Cardiac fibroblast (primary cell): ENCODE measurements at places on chromosomes 16 and 17.

DNA sequence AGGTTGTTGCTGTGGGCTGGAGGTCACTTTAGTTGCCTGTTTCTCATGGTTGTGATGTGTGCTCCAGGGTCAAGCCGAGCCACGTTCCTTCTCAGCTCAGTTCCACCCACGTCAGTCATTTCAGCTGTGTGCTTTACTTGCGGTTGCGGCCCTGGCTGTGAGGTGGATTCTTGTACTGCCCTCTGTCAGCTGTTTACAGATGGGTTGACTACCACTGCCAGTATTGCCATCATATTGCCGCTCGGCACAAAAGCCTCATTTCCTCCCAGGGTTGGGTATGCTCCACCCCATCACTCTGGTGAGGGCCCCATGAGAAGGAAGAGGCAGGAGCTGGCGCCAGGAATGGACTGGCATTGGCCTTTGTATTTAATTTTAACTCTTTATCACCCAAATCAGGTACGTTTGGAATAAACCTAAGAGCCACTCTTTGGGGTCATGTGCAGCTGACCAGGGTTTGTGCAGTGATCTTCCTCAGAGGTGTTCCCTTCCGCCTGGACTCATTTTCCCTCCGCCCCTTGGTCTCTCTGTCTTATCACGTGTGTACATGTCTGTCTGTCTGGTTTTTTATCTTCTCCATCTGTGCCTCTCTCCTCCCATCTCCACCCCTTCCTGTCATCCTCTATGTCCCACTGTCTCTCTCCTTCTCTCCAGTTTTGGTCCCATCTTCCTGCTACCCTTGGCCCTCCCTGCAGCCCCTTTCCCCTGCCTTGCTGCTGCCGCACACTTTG is 25.0 kb downstream of the METTL22 start:
- DNase-seq, result no peak

DNA sequence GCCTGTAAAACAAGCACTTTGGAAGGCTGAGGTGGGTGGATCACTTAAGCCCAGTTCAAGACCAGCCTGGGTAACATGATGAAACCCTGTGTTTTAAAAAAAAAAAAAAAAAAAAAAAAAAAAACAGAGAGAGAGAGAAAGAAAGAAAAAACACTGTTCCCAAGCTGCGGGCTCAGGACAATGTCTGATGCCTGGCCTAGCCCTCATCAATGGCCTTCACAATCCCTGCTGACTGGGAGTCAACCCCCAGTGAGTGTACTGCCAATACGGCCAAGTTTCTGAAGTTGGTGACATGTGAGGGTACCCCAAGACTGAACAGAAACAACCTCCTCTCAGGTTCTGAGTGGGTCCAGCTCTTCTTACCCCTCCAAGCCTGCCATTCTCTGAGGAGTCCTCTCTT is 116.5 kb downstream of the ZNF778 start:
- no peak for DNase-seq

DNA sequence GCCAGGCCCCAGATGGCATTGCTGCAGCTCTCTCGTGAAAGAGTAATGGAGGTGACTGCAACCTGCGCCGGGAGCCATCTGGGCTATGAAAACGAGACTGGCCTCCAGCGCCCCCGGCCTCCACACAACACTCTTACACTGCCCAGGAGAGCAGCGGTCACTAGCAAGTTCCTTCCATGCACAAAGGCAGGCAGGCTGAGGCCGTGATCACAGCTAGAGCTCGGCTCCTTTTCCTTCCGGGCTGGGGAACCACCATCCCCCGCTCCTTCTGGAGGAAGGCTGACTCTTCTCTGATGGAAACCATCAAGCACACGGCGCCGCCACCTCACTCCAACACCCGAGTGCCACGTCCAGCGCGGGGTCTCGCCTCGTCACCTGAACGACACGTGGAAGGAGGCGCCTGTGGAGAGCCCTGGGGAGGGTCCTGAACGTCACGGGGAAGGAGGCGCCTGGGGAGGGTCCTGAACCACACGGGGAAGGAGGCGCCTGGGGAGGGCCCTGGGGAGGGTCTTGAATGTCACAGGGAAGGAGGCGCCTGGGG is 61.9 kb downstream of the KLHDC4 start:
- DNase-seq, result no peak

DNA sequence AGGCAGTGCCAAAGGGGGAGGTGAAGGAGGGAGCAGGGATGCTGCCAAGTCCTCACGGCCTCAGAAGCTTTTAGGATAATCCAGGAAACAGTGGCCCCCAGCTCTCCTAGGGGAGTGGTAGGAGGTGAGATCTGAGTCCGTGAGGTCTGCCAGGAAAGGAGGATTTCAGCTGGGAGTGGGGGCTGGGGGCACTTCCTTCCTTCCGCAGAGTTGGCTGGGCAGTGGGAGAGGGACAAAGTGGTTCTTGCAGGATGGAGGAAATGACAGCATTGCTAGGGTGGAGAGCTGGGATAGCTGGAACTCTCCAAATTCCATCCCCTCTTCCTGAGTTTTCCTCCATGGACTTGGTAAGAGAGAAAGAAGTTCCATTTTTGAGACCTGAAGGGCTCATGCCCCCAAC is 4.8 kb upstream of the SP6 start:
- DNase-seq, result peak; percentile 39

GRCh38 chr16:86554917-86555703 is at the start of gene MTHFSD:
TSS of gene MTHFSD (minus strand) at chr16:86555235. CDS start at chr16:86555184, 51 bp downstream.
- peak; percentile 91 for DNase-seq

GRCh38 chr17:61809816-61810392 is 53.4 kb downstream of the BRIP1 start:
- peak; percentile 72 for DNase-seq

GRCh38 chr17:5416901-5417300 is 2.6 kb downstream of the NUP88 start:
- no peak for DNase-seq

DNA sequence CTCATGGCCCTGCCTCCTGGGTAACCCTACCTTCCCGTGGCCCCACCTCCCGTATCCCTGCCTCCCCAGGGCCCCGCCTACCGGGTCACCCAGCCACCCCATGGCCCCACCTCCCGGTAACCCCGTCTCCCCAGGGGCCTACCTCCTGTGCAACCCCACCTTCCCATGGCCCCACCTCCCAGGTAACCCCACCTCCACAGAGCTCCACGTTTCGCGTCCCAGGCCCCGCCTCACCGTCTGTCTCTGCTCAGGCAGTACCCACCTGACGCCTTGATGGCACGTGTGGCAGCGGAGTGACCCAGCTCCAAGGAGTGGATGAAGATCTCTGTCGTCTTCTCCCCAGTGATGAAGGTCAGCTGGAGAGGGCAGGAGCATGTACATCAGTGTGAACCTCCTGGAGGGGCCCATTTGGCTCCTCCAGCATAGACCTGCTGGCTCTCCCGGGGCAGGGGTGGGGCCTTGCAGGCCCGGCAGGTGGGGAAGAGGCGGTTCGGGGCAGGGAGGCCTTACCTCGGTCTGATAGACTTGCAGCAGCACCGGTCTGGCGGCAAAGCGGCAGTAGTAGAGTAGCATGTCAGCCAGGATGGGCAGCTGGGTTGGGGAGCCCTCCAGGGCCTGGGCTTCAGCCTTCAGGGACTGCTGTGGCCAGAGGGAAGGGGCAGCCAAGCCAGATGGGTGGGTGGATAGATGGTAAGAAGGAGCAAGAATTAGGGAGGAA is 18.7 kb upstream of the PIK3R6 start:
- DNase-seq, result no peak

DNA sequence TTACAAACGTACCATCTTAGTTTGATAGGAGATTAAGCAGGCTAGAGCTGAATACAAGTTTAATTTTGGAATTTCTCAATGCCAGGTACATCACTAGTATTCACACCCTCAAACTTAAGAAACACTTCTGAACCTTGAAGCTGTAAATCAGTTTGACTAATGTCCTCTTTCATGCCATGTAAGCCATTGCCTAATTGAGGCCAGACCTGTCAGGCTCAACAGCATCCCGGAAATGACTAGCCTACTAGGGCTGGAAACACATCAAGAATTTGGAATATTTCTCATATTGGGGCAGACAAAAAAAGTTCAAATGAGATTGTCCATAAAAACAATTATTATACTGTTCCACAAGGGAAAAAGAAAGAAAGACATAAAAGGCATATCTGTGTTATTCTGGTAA is 1.7 kb downstream of the USP32 start:
- peak; percentile 85 for DNase-seq

DNA sequence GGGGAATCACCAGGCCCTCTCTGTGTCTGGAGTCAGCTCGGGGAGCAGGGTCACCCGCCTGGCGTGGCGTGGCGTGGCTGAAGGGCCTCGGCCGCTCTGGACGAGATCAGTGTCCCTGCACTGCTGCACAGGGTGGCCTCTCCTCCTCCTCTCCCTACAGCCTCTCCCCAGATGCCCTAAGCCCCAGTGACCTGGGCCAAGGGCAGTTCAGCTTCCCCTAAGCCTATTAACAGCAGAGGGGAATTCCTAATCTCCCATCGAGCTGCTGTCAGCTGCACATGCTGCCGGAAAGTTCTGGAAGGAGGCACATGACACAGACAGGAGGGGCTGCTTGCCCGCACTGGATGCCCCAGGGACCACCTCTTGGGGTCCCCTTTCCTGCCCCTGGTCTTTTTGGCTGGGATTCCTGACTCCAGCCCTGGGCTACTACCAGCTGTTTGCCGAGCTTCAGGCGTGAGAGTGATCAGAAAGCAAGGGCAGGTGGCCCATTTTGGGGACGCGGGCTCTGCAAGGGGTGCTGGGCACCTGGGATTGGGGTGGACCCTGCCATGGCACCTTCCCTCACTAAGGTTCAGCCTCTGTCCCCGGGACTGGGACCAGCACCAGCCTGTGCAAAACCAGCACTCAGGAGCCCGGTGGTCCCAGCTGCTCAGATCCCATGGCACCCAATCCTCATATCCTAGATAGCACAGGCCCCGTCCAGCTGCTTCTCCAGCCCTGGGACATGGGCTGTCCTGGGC is 794 bp downstream of the PDE6G start:
- no peak for DNase-seq

GRCh38 chr16:83196796-83197195 is 570.0 kb downstream of the CDH13 start:
- DNase-seq, result no peak

GRCh38 chr17:82414548-82415281 is 3.4 kb upstream of the HEXD start:
- peak; percentile 76 for DNase-seq

DNA sequence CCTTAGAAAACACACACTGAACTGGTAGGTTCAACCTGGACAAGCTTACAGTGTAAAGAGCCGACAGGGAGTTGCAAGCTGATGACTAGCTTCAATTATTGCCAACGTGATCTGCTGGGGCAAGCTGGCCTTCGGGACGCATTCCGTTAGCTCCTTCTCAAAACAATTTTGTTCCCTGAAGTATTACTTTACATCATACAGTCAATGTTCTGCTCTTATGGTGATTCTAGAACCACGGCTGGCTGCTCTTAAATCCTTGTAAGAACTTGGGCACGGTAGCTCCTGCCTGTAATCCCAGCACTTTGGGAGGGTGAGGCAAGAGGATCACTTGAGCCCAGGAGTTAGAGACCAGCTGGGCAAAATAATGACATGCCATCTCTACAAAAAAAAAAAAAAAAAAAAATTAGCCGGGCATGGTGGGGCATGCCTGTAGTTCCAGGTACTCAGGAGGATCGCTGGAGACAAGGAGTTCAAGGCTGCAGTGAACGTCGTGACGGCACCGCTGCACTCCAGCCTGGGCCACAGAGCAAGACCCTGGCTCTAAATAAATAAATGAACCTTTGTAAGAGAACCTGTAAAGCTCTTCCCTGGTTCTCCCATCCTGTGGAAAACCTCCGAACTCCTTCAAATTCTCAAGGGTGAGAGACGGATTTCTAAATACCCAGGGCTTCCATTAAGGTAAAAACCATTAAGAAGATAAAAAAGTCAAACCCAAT is 2.0 kb downstream of the CDIP1 start:
- no peak for DNase-seq

GRCh38 chr17:4236456-4236855 is 27.3 kb downstream of the ANKFY1 start:
- DNase-seq, result peak; percentile 67

GRCh38 chr17:50172130-50172529 is 6.3 kb downstream of the SGCA start:
- DNase-seq, result peak; percentile 6

GRCh38 chr17:41308251-41308917 is 725 bp downstream of the KRTAP16-1 start:
- no peak for DNase-seq

- no peak for DNase-seq
Observed at GRCh38 chr16:87178177-87178863, 138.9 kb downstream of the C16orf95 start.

GRCh38 chr17:82236142-82236971 is 7.5 kb downstream of the SLC16A3 start:
- DNase-seq, result peak; percentile 64

- no peak for DNase-seq
Observed at GRCh38 chr16:22214889-22215288, 8.8 kb downstream of the EEF2K start.

- no peak for DNase-seq
Observed at GRCh38 chr17:55521186-55521585, 9.9 kb upstream of the SMIM36 start.

DNA sequence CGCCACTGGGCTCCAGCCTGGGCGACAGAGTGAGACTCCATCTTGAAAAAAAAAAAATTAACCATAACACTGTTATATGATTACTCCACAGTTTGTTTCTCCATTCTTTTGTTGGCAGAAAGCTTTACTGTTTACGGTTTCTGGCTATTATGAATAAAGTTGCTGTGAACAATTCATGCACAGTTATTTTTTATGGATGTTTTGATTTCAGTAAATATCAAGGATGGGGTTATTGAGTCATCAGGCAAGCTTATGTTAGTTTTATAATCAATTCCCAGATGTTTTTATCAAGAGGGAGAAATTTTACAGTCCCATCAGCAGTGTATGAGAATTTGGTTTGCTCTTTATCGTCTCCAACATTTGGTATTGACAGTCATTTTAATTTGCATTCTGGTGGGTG is 67.9 kb downstream of the TAOK1 start:
- no peak for DNase-seq

- no peak for DNase-seq
Observed at GRCh38 chr16:80287674-80288073, 253.1 kb upstream of the DYNLRB2 start.

- DNase-seq, result no peak
Observed at GRCh38 chr17:29032013-29032856, 10.7 kb upstream of the PIPOX start.

DNA sequence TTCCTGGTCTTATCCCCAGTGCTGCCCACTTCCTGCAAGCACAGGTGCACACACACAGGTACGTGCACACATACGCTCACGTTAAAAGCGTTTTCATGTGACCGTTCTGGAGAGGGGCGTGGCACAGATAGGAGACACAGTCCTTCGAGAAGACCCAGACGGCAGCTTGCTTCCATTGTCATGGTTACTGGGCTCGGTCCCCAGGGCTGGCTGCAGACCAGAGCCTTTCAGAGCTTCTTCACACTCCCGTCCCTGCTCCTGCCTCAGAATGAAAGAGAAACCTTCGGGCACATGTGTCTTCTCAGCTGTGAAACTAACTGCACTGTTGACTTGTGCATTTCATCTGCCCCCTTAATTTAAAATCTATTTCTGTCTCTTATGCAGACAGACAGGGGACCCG is 154.2 kb downstream of the PITPNC1 start:
- DNase-seq, result peak; percentile 16

DNA sequence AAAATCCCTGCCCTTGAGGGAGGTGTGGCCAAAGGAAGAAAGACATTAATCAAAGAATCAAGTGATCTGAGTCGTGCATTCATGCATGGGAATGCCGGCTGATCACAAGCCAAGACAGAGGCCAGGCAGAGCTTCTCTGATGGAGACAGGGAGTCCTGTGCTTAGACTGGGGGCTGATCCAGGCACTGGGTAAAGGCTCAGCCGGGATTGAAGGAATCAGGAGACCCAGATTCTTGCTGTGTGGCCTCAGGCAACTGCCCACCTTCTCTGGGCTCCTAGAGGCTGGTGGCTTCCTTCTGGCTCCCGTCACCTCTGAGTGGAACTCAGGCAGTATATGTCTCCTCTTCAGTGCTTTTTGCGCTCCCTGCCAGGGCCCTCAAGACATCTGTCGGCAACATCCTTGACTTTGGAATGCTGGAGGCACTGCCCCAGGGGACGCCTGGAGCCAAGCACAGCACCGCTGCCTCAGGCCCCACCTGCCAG is 17.7 kb downstream of the RAI1 start:
- no peak for DNase-seq
